ENCODE measurements at places on chromosomes 5 and 9.

- no peak for DNase-seq
Measured at GRCh38 chr5:17872204-17872603, 237.9 kb downstream of the TAF11L14 start.

DNA sequence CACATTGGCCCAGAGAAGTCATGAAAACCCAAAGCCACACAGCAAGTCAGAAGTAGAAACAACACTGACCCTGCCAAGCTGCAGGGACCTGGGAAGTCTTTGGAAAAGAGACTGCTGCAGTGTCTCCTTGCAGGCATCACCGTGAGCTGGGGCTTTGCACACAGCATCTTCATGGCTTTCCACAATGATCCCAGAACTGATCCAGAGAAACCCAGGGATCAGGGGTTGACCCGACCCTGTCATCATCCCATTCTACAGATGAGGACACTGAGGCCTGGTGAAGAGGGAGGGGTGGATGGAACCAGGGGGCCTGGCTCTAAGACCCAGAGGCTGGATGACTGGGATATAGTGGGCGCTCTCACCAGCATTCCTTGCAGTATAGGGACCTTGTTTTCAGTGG, 4.3 kb upstream of the FAM78A start:
- no peak for DNase-seq

- DNase-seq: no peak
Measured at GRCh38 chr9:26324786-26325443, 567.7 kb downstream of the CAAP1 start.

GRCh38 chr9:101352892-101353463, 31.8 kb downstream of the BAAT start:
- no peak for DNase-seq

DNA sequence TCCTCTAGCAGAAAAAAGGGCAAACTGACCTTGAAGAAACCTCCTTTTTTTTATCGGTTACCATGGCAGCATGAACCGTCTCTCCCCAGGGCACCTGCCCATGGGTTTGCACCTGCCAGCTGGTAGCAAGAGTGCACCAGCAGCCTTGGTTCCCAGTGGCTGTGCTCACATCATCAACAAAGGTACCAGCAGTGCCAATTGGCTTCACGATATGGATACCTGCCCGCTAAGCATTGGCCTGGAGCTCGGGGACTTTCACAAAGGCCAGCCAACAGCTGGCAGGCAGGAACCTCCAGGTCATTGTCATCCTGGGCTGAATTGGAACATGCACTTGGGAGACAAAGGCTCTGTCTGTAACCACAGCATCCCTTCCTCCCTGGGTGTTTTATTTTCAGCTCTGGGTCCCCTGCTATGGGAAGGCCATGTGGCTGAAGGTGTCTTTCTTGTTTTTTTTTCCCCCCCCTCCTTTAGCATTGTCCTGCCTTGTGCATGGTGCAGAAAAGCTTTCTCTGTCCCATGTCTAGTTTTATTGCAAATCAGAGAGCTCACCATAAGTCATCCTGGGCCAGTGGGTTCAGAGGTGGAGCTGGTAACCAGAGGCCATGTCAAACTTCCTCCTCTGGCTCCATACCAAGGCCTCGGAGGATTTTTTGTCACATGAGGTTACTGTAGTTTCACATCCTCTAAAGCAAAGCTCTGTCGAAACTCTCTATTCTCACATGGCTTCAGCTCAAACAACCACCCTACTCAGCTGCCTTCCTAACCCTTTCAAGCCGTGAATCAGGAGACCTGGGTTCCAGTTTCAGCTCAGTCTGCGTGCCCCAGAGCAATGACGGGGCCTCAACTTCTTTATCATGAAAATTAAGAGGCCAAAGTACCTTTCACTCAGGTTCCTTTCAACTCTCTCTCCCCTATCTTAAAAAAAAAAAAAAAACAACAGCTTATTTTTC, 145.5 kb upstream of the MAP3K1 start:
- peak; percentile 8 for DNase-seq

DNA sequence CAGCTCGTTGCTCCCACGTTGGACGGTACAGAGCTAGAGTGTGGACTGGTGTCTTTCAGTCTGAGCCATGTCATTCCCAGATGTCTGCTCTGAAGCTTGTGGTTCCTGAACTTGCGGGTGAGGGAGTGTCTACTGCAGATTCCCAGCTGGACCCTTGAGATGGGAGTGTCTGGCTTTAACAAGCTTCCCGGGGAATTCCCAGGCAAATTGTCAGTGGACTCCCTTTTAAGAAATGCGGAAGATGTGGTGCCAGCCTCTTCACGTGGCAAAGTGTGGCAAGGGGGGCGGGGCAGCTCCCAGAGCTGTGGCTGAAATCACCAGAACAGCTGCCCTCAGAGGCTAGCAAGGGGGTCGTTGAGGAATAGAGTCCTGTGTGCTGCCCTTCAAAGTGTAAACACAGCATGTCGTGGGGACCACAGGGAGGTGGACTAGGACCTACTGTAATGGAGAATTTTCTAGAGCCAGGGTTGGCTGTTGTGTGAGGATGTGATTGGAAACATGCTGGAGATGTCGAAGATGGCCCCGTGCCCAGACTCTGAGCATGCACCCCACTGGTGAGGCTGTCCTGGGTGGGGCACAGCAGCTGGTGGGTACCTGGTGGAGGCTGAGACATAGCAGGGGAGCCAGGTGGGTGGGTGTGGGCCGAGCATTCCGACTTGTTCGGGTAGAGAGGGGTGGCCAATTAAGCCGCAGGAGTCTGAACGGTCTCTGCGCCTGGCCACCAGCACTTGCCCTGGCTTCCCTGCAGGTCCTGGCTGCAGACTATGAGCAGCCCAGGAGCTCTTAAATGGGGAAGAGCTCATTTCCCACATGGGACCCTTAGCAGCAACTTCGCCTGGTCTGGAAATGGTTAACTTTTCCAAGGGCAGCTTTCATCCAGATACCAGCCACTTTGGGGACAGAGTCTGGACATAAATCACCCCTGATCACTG, 37.4 kb downstream of the PRRX2 start:
- no peak for DNase-seq

GRCh38 chr5:109191153-109191558, 218.6 kb downstream of the PJA2 start:
- DNase-seq: no peak

GRCh38 chr5:78925129-78925876, 59.8 kb downstream of the ARSB start:
- DNase-seq: no peak

- DNase-seq: no peak
Measured at GRCh38 chr9:4829969-4830368, 37.2 kb downstream of the RCL1 start.

DNA sequence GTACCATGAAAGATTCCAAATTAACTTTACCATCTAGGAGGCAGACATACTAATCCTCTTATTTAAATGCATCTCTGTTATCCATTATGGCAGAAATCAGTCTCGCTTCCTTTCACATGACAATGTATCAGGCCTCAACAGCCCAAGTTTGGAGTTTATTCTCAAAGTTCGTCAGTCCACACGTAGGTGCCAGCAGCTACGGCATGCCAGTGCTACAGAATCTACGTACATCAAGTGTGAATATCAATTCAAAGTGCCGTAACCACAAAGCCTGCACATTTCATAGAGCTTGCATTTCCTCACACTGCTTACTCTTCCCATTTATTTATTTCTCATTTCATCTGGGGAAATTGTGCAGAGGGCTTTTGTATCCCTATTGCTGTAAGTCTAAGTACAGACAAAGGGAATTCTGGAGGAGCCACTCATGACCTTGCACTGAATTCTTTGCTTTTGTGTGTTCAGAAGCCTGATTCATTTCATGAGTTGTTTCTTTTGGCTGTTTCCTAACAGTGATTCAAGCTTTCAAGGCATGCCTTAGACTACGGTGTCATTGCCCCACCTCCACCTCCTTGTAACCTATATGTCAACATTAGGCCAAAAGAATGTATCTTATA, 10.0 kb downstream of the ENC1 start:
- no peak for DNase-seq

DNA sequence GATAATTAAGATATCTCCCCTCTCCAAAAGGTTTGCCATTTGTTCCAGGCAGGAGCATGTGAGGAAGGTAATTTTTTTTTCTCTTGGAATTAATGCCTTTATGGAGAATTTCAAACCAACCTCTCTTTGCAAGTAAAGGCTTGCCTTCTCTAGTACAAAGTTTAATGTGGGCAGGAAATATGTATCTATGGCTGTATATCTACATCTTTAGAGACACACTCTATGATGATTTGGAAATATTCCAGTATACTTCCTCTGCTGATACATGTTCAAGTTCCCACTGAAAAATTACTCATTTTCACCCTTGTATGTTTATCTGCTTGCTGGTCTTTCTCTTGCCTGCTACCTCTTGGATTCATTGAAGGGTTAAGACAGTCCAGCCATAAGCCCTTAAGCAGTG, 83.5 kb upstream of the SEMA6A start:
- no peak for DNase-seq

DNA sequence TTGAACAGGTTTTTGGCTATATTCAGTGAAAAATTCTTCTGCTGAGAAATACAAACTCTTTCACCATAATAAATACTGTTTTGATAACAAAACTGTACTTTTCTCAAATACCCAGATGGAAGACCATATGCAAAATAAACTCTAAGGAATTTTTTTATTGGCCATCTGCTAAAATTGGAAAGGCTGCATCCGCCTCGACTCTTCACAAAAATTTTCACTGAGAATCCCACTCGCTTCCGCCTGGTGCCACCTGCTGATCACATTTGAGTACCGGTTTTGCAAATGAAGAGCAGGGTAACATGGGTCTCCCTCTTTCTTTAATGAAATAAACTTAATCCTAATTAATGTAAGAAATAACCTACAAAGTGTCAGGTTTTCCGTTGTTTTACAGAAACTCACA, 76.4 kb downstream of the TTLL11 start:
- DNase-seq: no peak

- DNase-seq: no peak
Measured at GRCh38 chr9:13001989-13002580, 227.3 kb downstream of the LURAP1L start.

- DNase-seq: no peak
Measured at GRCh38 chr5:36436306-36436705, 134.6 kb upstream of the RANBP3L start.

- no peak for DNase-seq
Measured at GRCh38 chr9:130387905-130388304, 56.9 kb upstream of the ASS1 start.
